ENCODE measurements at places on chromosomes 3 and 15.

DNA sequence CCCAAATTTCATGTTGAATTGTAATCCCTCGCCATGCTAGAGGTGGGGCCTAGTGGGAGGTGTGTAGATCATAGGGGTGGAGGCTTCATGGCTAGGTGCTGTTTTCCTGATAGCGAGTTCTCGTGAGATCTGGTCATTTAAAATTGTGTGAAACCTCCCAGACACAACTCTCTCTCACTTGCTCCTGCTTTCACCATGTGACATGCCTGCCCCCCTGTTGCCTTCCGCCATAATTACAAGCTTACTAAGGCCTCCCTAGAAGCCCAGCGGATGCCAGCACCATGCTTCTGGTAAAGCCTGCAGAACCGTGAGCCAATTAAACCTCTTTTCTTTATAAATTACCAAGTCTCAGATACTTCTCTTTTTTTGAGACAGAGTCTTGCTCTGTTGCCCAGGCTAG, 36.0 kb downstream of the CCDC54 start:
- no peak for DNase-seq

DNA sequence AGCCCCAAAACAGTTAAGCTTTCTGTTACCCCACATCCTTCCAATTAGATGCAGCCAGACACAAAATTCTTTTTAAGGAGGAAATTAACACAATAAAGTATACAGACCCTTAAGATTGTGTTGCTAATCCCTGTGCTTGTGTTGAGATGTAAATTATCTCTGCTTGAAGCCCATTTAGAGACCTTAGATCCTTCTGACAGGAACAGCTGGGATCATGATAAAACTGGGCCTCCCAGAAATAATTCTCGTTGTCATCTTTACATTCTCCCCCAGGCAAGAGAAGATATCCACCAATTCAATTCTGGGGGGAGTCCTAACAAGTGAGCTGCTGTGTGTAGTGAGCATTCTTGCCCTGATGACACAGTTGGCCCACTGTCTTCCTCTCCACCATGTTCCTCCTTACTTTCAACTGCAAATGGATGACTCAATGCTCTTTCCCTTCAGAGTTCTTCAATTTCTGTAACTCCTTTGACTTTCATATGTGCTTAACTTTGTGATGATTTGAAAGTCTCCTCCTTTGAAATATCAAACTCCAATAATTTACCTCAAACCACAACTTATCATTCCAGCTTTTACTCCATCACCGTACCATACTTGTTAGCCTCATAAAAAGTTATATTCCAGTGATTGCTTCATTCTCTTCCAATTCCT, 186.6 kb downstream of the RAP2B start:
- no peak for DNase-seq

- DNase-seq: no peak
Measured at GRCh38 chr15:95511671-95512070, 818.8 kb upstream of the NR2F2 start.

DNA sequence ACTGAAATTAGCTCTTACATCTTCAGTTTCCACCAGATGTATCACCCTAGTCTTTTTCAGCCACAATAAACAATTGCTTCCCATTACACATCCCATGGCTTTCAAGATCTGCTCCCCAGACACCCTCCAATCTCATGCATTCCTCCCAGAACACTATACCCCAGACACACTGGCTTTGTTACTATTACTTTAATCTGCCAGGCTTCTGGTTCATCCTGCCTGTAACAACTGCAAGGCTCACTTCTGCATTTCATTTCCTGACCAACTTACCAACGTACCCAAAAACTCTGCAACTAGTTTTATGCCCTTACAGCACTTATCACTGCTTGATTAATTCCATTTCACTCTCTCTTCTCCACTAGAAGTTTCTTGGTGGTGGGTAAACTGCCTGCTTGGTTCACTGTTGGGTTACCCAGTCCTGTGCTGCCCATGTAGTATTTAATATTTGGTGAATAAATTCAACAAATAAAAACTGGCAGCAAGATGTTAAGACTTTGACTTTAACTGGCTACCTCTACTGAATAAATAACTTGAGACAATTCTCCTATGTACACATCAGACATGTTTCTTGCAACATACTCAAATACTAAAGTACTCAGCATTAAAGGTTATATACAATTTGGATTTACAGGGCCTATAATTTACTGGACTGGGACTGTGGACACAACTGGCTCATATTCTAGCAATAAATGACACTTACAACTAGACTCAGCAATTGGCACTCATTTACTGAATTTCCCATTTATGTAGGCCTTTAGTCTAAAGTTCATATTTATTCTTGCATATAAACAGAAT, 2.7 kb downstream of the RPL22L1 start:
- DNase-seq: no peak

- no peak for DNase-seq
Measured at GRCh38 chr15:33963831-33964664, 4.2 kb upstream of the CHRM5 start.

All from tibial nerve (tissue), 4 donors.